Common myeloid progenitor, CD34-positive (primary cell): ENCODE measurements at places on chromosomes 12 and 14.

DNA sequence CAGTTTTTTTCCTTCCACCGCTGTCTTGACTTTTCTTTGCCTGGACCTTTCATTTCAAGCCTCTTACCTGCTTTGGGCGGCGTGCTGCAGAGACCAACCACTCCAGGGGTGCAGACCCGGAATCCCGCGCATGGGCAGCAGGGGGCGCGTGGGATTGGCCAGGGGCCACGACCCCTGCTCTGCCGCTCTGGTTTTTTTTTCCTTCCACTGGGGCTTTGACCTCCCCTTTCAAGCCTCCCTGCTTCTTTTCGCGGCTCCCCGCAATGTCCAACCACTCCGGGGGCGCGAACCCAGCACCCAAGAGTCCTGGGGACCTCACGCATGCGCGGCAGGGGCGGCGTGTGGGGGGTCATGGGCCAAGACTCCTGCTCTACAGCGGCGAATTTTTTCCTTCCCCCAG is 325.1 kb downstream of the ALG10 start:
- no peak for DNase-seq

GRCh38 chr12:1628666-1629337 is at the start of gene WNT5B:
TSS of gene WNT5B (plus strand) at chr12:1629231. CDS start at chr12:1631355, 2,124 bp downstream.
- DNase-seq: no peak

DNA sequence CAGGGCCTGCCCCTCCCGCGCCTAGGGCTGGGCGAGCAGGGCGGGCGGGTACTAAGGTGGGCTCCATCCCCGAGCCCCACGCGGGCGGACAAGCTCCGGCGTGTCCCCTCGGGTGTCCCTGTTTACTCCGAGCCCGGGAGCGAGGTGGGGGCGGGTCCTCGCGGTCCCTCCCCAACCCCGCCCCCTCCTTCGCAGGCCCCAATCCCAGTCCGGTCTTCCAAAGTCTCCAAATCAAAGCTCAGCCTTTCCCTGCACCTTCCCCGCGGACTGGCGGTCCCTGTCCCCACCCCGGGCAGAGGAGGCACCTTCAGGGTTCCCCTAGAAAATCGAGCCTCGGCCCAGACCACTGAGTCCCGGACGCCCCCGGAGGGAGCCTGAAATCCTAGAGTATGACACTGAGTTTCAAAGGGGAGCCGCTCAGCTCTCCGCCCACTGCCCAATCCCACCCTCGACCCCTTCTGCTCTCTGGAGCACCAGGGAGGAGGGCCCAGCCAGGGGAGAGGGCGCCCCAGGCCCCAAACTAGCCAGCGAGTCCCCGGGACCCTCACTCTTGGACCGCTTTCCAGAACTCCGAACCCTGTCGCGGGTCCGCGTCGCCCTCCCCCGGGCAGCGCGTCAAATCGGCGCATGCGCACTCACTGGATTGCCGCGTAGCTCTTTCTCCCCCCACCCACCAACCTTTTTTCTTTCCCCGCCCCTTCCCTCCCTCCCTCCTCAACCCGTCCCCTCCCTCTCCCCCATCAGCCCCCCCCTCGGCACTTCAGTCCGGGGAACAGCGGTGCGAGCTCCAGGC is at the start of gene LRP1:
Gene LRP1, plus strand, starts transcription at position 758 of the 793 bp plus-strand sequence. CDS start 482 bp downstream, outside the sequence.
- DNase-seq: peak; percentile 66

DNA sequence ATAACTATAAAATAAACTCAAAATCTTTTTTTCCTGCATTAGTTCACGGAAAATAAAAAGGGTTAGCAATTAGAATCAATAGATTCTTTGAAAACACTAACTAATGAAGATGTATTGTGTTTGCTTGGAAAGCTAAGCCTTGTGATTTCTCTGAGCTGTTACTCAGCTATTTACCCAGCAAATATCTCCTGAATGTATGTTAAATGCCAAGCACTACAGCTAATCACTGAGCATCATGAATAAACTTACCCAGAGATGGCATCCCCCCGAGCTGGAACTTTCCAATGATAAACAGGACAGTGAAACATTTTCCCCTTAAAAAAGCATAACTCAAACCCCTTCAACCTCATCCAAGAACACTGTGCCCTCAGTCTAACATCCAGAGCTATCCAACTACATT is 71.2 kb downstream of the SLC2A13 start:
- DNase-seq: no peak

GRCh38 chr14:24818058-24818822 is 184.2 kb upstream of the GZMB start:
- peak; percentile 57 for DNase-seq

- DNase-seq: no peak
Measured at GRCh38 chr12:113867258-113867657, 98.9 kb downstream of the RBM19 start.
